ENCODE measurements at places on chromosomes 16 and 17.

- no peak for DNase-seq
These were observed 31.3 kb downstream of the ZCCHC14 start for GRCh38 chr16:87461466-87461991.

GRCh38 chr17:67027031-67027628 lies 17.2 kb upstream of the CACNG1 start:
- no peak for DNase-seq

GRCh38 chr16:85641305-85641704 lies 28.2 kb downstream of the GSE1 start:
- no peak for DNase-seq

DNA sequence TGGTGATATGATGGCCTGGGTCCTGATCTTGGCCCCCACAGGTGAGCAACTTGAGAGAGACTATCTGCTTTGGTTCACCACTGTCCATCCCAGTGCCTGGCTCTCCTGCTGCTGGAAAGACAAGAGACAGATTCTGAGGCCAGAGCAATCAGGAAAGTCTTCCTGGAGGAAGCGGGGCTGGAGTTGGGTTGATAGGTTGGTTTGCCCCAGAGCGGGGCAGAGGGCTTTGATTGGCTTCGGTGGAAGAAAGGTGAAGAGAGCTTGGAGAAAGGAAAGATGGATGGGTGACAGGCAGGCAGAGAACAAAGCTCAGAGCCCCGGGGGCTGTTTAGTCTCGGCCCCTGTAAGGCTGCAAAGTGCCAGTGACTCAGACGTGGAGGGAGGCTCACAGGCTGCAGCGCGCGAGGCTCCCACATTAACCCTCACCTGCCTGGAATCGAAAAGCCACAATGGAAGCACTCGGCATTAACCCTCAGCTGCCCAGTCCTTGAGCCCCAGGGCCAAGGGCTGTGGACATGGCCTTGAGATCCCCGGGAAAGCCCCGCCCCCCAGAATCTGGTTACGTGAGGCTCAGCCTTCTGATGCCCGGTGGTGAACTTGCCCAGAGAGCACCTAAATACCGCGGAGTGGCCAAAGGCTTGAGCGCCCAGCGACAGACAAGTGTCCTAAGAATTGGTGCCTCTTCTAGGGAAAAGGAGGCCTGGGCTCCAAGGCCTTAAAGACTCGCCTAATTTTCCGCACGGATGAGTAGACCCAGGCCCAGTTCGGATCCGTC lies 996 bp upstream of the CPNE2 start:
- no peak for DNase-seq

- DNase-seq = no peak
These were observed 27.5 kb upstream of the CDH15 start for GRCh38 chr16:89143911-89144675.

- no peak for DNase-seq
These were observed 59.0 kb upstream of the TBX2 start for GRCh38 chr17:61340431-61341209.

Measured in AG09309 (cell line).